A549 treated with RU486 at 1 μM for 4 hours (cell line): ENCODE measurements at places on chromosomes 12 and 14. TPM values are rescaled to one million over a fixed set of nuclear protein-coding genes. Genes with fewer than 3 reads are reported as not detected.

Gene PTPRO
- total RNA-seq: 0.05 to 0.08 TPM in 2 of 5 replicates, not detected in the others

Gene OAS1
- total RNA-seq: 59.6 to 92.3 TPM (median 83.6 TPM) in 5 replicates

Gene TECPR2
- total RNA-seq: 5.0 to 7.4 TPM (median 7.2 TPM) in 5 replicates

Gene CACNA2D4
- not detected in 5 replicates for total RNA-seq

Gene CIROP
- total RNA-seq: not detected in 5 replicates

Gene CPNE6
- not detected in 5 replicates for total RNA-seq

Gene TMEM253
- total RNA-seq: 0.53 to 1.3 TPM (median 0.85 TPM) in 5 replicates

Gene KCNK10
- not detected in 5 replicates for total RNA-seq

Gene ADAM21
- total RNA-seq: 0.07 TPM in 1 of 5 replicates, not detected in the others

Gene DHRS2
- 5.7 to 10.2 TPM (median 7.7 TPM) in 5 replicates for total RNA-seq

Gene ESPL1
- 15.6 to 22.5 TPM (median 18.2 TPM) in 5 replicates for total RNA-seq

Gene HOXC11
- 0.39 to 0.58 TPM (median 0.45 TPM) in 5 replicates for total RNA-seq

Gene RNF212B
- not detected in 5 replicates for total RNA-seq

Gene NANOG
- total RNA-seq: not detected in 5 replicates

Gene TMEM30B
- total RNA-seq: 0.10 to 0.33 TPM (median 0.22 TPM) in 5 replicates

Gene TMEM179
- 0.16 to 0.46 TPM (median 0.35 TPM) in 5 replicates for total RNA-seq
